ENCODE measurements at places on chromosomes 6 and 20. TPM values are rescaled to one million over a fixed set of nuclear protein-coding genes. Genes with fewer than 3 reads are reported as not detected.
A peak's percentile ranks its signal among the peaks of the same experiment; 100 is the strongest.

DNA sequence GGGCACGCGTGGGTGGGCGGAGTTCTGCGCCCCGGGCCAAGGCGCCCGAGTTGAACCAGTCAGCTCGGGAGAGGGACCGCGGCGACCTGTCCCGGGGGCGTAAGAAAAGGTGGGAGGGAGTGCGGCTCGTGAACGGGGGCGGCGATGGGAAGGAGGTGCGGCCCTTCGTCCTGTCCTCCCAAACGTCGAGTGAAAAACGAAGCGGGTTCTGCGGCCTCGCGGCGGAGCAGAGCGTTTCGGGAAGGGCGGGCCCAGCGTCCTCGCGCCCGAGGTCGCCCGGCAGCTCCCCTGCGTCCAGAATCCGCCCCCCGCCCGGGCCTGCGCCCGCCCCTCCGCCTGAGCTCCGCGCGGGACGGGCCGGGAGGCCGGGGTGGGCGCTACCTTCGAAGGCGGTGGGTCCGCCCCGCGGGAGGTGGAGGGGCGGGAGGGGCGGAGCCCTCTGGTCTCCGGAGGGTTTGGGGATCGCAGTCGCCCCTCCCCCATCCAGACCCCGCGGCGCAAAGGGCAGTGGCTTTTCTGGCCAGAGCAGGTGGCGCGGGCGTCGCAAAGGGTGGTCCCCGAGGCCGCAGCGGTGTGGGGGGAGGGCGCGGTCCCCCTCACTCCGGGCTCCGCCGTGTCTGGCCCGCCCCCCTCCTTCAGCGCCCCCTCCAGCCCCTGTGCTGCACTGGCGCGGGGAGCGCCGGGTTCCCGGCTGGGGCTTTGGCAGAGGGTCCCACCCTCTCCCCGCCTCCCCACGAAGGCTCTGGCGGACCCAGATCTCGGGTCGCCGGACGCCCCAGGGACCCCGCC is 838 bp downstream of the STMN3 start:
- H3K4me1 ChIP-seq: peaks cover 9% of the 10 kb centered on the region
- H3K27ac ChIP-seq: no peak overlapping the region
- peak overlapping the region; percentile 29 for H3K4me3 ChIP-seq
- no peak for DNase-seq

GRCh38 chr6:168533414-168533813 is 92.4 kb downstream of the SMOC2 start:
- no peak overlapping the region for H3K27ac ChIP-seq
- no peak for DNase-seq
- H3K36me3 ChIP-seq: no peaks in the 10 kb centered on the region
- H3K4me3 ChIP-seq: no peak overlapping the region
- peaks cover 1% of the 10 kb centered on the region for H3K27me3 ChIP-seq

DNA sequence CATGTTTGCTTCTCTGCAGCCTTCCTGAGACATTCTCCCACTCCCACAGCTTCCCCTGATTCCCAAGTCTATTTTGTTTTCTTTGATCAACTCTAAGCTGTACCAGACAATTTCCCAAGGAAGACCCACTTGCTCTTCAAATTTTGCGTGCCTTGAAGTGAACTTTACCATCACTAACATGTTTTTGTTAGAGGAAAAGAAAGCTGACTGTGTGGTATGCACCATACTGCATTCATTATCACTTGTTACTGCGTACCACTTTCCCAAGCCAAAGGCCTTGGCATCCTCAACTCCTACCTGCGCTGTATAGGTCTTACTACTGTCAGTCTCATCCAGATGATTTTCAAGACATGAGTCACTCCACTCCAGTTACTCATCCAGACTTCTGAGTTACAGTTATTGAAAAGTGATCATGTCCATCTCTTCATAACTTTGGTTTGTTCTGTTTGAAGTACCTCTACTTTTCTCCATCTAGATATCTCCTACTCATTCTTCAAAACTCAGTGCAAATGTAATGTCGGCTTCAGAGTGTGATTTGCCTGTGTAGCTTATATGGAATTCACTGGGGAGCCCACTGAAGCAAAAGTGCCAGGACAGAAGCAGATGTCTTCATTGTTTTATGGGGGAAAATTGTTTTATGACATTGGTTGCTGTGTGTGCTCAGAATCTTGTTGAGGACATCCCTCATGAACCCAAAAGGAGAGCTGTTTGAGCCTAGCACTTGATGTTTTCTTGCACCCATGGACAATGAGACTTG is 5.2 kb downstream of the RPS12 start:
- H3K27me3 ChIP-seq: peaks cover 5% of the 10 kb centered on the region
- H3K4me3 ChIP-seq: no peak overlapping the region
- H3K27ac ChIP-seq: peak overlapping the region; percentile 72
- H3K36me3 ChIP-seq: peaks cover 17% of the 10 kb centered on the region
- no peak for DNase-seq
- H3K4me1 ChIP-seq: peaks cover 32% of the 10 kb centered on the region

- no peaks in the 10 kb centered on the region for H3K4me1 ChIP-seq
- H3K4me3 ChIP-seq: no peak overlapping the region
- H3K27ac ChIP-seq: no peak overlapping the region
- peaks cover 2% of the 10 kb centered on the region for H3K27me3 ChIP-seq
- DNase-seq: no peak
- H3K36me3 ChIP-seq: no peaks in the 10 kb centered on the region
Measured at GRCh38 chr6:104505838-104506237, 353.9 kb downstream of the HACE1 start.

DNA sequence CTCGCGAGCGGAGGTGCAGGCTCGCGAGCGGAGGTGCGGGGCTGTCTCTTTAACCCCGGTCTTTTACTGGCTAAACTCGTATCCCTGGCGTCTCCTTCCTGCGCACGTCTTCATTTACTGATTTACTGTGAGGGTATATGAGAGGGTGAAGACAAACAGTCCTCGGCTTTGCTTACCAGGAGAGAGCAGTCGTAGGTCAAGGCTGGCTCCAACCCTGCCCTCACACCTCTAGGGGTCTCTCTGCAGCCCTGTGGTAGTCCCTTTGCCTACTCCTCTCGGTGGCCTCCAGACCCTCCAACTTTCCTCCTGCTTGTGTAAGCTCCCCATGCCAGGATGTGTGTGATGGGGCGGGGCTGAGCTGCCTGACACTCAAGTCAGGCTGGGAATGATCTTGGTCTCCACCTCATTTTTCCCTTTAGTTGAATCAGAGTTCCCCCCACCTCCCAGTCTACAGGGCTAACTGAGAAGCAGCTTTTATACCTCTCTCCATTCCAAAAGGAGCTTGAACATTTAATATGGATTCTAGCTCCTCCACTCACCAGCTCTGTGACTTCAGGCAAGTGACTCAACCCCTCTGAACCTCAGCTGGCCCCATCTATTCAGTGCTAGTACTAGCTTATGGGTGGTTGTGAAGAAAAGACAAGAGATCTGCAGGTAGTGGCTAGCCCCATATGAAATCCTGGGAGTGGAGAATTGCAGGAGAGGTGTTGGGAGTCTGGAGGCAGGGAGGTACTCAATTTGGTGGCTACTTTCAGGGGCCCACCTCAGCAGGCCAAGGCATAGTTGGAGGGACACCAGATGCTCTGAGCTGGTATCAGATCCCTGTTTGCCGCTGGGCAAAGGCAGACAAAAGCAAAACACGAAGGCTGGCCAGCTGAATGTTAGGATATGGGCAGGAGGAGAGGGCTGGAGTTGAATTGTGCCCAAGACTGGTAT is 902 bp downstream of the SLC29A1 start:
- peaks cover 7% of the 10 kb centered on the region for H3K27me3 ChIP-seq
- H3K27ac ChIP-seq: no peak overlapping the region
- peaks cover 17% of the 10 kb centered on the region for H3K4me1 ChIP-seq
- no peaks in the 10 kb centered on the region for H3K36me3 ChIP-seq

DNA sequence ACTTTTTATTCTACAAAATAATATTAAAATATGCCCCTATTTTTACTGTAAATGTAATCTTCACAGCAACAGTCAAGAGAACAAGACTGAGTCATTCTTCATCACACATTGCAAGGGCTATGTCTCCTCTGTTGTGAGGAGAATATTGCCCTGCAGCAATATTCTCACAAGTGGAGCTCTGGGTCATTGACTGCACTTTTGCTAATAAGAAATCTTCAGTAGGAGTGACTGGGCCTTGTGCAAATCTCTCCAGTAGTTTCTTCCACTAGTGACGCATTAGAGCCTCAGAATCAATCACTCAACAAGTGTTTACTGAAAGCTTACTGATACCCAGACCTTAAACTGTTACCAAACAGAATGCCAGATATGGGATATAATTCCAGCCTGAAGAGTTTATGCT is 49.1 kb downstream of the LAMA2 start:
- DNase-seq: no peak
- H3K27ac ChIP-seq: no peak overlapping the region
- no peaks in the 10 kb centered on the region for H3K36me3 ChIP-seq
- H3K27me3 ChIP-seq: peaks cover 2% of the 10 kb centered on the region
- H3K4me3 ChIP-seq: no peak overlapping the region

DNA sequence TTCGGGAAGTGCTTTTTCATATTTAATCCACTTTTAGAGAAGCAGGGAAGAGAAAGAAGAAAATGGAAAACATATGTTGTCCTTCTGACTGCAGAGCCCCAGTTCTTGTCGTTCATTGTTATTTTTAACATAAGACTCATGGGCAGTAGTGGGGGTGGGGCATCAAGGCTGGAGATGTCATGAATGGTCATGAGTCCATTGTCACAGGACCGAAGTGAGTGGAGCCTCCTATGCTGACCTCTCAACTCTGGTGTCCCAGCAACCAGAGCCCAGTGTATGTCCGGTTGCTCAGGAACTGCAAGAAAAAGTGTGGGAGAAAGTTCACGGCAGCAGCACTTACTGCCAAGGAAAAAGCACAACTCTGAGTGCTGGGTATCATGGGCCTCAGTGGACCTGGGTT is 108.6 kb downstream of the BANF2 start:
- no peak for DNase-seq
- H3K4me1 ChIP-seq: no peaks in the 10 kb centered on the region
- no peak overlapping the region for H3K27ac ChIP-seq
- H3K4me3 ChIP-seq: no peak overlapping the region
- H3K27me3 ChIP-seq: peaks cover 2% of the 10 kb centered on the region
- H3K36me3 ChIP-seq: no peaks in the 10 kb centered on the region

GRCh38 chr6:617456-618100 is 39.3 kb downstream of the HUS1B start:
- H3K27me3 ChIP-seq: no peaks in the 10 kb centered on the region
- DNase-seq: no peak
- H3K36me3 ChIP-seq: peaks cover 28% of the 10 kb centered on the region
- H3K4me3 ChIP-seq: no peak overlapping the region

DNA sequence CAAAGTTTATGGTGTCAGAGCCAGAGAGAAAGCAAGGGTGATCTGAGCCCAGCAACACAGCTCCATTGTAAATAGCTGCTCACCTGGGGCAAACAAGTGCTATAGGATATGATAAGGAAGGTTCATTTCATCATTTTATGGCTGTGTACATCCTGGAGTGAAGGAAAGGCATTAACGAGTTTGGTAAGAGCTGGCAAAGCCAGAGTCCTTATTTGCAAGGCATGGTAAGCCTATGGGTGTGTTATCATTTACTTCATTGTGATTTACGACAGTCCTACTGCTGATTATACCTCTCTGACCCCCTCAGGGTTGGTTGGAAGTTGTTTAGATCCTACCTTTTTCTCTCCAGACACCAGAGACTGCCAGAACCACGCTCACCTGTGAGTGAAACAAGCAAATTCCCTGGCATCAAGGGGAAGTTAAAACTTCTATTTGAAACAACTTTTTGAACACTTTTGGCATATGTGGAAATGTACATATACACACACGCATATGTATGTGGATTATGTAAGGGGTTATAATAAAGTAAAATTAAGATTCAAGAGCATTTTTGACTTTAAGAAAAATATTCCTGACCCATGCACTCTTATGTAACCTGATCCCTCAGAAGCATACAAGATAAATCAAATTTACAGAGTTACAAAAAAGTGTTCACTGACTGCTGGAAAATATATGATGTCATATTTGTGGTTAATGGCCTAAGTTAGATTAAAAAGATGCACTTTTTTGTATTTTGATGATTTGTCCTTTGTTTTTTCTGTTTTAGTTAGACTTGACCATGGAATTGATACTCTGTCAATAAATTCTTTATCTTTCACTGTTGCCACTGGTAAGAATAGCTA is 40.4 kb upstream of the EDN1 start:
- no peak overlapping the region for H3K27ac ChIP-seq
- H3K4me3 ChIP-seq: no peak overlapping the region
- H3K4me1 ChIP-seq: no peaks in the 10 kb centered on the region
- peaks cover 13% of the 10 kb centered on the region for H3K27me3 ChIP-seq

DNA sequence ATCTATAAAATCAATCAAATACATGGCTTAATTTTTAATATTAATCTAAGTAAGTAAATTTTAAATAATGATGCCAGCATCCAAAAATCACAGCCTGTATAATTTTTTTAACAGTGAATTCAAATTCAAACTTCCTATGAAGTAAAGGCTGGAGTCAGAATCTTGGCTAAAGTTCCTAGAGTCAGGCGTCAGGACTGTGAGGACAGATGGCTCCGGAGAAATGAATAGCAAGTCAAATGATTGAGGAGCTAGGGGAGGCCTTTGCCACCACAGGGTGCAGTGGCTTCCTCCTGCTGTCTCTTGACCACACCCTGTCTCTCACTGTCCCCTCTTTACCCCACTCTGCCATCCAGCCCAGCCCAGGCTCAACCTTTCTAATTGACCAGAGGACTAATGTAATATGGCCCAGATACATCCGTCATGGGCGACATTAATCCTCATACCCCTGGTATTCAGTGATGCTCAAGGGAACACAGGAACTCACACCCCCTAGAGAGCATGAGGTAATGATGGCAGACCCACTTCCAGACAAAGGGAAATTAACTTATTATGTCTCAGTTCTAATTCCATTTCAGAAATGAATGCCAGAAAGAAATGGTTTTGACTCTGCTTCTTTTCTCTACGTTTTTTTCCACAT is 53.4 kb downstream of the OPRM1 start:
- H3K27me3 ChIP-seq: peaks cover 9% of the 10 kb centered on the region
- no peaks in the 10 kb centered on the region for H3K4me1 ChIP-seq
- DNase-seq: no peak

DNA sequence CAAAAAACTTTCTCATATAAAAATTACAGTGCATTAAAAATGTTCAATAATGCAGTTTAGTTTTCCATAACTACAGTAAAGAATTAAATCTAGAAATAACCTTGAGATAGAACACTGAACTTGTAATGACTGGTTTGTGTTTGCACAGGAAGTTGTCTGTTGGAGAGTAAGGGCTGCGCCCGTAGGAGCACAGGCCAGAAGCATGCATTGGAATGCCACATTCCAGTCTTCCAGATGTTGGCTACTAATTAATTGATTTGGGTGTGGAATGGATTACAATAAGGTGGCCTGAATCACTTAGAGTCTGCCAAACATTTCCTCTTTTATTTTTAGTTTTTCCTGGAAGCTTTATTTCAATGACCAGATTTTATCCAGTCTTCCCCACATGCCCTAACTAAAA is 582.6 kb upstream of the MMS22L start:
- H3K4me3 ChIP-seq: no peak overlapping the region
- H3K27ac ChIP-seq: no peak overlapping the region
- H3K36me3 ChIP-seq: no peaks in the 10 kb centered on the region
- H3K27me3 ChIP-seq: no peaks in the 10 kb centered on the region
- no peak for DNase-seq
- H3K4me1 ChIP-seq: no peaks in the 10 kb centered on the region

- H3K36me3 ChIP-seq: no peaks in the 10 kb centered on the region
- no peak overlapping the region for H3K27ac ChIP-seq
- no peaks in the 10 kb centered on the region for H3K4me1 ChIP-seq
- peaks cover 4% of the 10 kb centered on the region for H3K27me3 ChIP-seq
Measured at GRCh38 chr20:55174172-55174571, 698.8 kb downstream of the DOK5 start.

Gene GSTA4
- polyA plus RNA-seq: 6.4 TPM

Gene OR2J2
- not detected for polyA plus RNA-seq

Gene DZANK1
- not detected for polyA plus RNA-seq

Gene TOX2
- 2.9 TPM for polyA plus RNA-seq

Gene C6orf132
- polyA plus RNA-seq: 0.06 TPM

Gene FAXC
- not detected for polyA plus RNA-seq

Gene WFDC10B
- not detected for polyA plus RNA-seq

Gene OTOR
- polyA plus RNA-seq: not detected

Gene SLC22A7
- not detected for polyA plus RNA-seq
